ENCODE measurements at places on chromosomes 2 and 18.

GRCh38 chr2:173991856-173992588 is 26.8 kb upstream of the SP3 start:
- DNase-seq = no peak

- DNase-seq = no peak
Observed at GRCh38 chr2:67237288-67237687, 159.8 kb upstream of the ETAA1 start.

DNA sequence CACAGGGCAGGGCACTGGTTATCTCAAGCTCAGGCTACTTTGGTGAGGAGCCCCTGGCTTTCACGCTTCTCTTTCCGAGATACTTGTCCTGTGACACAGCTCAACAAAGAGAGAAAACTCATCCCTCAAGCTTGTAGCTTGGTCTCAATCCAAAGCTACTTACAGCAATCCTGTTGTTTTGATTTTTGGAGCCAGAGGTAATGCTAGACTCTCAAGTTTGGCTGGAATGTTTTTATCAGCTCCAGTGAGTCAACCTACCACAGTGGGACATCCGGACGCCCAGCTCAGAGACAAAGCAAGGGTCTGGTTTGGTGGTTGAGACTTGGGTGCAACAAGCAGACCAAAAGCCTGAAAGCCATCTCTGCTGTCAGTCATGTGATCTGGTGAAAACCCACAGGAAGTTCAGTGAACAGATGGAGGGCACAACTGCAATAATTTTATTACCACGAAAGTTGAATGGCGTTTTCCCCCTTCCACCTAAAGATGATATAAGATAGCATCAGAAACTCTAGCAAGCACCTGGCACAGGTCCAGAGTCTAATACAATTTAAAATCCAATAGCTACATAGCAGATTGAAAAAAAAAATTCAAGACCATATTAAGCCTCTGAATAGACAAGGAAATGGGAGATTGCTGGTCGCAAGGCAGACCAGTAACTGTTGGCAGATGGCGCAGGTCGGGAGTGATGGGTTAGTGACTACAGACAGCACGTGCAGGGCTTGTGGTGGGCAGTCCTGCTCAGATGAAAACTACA is 102.3 kb upstream of the SMAD7 start:
- DNase-seq = no peak

DNA sequence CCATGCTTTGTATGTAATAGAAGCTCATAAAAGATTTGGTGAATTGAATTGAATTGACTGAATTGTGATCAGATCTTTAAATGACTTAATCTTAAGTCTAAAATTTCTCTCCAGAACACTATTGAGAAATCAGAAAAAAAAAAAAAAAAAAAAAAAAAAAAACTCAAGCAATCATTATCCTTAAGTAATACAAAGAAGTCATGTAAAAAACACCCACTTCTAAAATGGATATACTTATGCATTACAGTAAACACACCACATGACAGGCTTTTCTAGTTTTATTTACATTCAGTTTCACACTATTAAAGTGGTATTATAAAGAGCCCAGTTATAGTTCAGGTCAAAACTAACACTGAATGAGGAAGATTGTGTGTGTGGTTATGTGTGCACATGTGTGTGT is 84.9 kb upstream of the GLS start:
- DNase-seq = no peak

DNA sequence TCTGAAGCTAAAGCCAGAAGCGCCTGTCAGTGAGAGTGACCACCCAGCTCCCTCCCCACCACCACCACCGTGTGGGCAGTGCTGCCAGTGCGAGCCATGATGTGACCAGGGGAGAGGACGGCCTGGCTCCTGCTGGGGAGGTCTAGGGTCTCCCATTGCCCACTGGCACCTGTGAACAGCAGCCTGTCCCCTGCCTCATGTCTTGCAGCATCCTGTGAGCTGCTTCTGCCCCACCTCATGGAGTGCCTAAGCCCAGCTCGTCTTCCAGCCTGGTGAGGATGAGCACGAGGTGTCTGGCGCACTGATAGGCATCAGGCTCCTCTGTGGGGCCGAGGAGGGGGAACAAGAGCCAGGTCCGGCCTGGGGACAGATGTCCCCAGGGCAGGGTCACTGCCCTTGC is 61.4 kb downstream of the FAM168B start:
- DNase-seq = no peak

GRCh38 chr2:60070736-60071489 is 482.5 kb downstream of the BCL11A start:
- no peak for DNase-seq

- no peak for DNase-seq
Observed at GRCh38 chr18:57775937-57776336, 27.2 kb downstream of the ATP8B1 start.

DNA sequence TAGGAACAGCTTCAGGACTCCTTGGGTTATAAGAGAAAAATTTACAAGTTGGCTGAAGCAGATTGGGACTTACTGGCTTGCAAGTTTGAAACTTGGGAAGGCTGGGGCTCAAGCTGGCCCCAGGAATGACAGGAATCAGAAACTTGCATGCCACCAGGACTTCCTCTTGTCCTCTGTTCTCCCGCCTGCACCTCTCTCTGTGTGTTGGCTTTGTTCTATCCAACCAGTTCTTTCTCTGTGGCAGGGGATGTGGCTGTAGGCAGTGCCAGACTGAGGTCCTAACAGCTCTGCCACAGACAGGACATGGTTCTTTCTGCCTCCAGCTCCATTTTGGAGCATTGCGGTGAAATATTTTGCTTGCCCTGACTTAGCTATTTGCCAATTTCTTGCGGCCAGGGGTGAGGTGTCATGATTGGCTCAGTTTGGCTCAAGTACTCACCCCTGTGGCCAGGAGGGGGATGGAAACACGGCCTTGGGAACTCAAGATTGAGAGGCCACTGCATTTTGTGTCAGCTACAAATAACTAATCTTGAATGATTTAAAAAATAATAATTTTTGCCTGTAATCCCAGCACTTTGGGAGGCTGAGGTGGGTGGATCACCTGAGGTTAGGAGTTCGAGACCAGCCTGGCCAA is 48.9 kb downstream of the MEP1B start:
- no peak for DNase-seq

DNA sequence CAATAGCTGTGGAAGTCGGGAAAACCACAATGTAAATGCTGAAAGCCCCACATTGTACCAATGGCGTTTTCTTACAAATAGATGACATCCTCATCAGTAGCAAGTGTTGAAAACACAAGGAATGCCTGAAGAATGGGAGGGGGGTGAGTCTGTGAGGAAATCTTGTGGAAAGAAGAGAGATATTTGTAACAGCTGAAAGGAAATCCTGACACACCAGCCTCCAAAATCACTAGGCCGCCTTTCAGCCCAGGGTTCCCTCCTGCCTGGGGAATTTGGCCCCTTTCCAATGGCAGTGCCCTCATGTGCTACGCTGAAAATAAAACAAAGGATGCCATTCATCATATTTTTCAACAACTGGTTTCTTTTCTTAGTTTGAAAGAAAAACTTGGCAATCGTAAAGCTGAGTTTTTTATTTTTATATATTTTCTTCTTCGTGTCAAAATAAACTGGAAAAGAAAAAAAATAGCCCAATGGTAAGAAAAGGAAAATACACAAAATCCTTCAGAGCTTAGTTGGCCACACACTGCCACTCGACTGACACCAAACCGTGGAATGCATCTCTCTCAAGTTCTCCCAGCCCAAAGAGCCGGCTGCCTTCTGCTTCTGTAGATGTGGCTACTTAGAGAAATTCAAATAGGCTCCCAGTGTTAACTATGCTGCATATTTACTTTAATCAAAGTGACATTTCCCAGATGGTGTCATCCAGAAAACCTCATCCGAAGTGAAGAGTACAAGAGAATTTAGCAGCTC is 52.0 kb downstream of the FTCDNL1 start:
- DNase-seq = no peak

DNA sequence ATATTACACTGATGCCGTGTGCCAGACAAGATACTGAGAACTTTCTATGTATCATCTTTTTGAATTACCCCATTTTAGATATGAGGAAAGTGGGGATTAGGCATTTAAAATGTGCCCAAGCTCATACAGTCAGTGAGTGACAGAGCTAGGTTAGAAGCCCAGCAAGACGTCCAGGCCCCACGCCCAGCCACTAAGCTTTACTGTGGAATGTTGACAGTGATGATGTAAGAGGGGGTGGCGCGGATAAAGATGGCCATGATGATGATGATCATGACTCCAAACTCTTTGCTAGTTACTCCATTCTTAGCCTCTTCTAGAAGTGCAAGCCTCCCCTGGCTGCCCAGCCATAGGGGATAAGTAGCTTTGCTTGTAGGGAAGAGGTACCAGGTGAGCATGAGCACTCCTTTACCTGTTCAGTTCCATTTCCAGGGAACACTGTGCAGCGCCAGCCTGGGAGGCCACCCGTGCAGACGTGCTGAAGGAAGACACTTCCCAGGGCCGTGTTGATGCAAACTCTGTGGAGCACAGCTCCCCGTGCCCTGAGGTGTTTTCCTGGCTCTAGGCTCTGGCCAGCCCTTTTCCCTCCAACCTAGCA is 65.5 kb downstream of the BCL2L11 start:
- DNase-seq = no peak

DNA sequence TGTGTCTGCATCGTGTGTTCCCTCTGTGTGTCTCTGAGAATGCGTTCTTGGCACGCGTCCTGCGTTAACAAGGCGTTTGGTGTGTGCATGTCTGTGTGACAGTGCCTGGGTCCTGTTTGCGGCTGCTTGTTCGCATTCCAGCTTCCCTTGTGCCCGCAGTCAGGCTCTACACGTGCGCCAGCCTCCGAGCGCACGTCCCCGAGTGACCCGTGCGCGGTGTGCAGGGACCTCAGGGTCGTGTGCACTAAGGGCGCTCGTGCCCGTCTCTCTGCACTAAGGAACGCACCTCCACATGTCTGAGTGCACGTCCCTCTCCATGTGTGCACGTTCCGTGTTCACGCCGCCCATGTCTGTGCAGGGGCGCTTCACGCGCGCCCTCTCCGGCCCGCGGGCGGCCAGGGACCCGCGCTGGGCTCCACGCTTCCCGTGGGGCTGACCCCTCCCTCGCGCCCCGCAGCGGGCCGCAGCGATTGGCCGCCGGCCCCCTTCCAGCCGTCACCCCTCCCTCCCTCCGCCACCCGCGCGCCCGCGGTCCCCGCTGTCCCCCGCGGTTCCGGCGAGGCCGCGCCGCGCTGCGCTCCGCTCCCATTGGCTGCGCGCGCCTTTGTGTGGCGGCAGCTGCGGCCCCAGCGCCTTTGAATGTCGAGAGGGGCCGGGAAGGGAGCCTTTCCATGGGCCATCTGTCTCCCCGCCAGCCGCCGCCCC is 229.4 kb downstream of the HAUS1 start:
- no peak for DNase-seq

DNA sequence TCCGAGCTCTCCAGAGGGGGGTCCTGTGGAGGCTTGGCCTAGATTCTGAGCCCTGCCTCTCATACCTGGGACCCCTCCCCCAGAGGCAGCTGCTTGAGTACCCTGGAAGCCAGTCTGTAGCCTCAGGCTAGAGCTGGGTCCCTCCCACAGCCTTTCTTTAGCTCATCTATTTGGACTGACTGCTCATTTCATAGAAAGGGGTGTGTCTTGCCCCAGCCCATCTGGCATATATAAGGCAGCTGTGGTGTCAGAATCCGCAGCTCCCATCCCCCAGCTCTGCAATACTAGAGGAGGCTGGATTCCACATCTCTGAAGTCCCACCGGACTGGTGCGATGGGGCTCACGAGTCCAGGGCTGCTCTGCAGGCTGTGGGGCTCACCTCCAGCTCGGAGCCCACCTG is 26.1 kb downstream of the MPHOSPH10 start:
- DNase-seq = no peak

DNA sequence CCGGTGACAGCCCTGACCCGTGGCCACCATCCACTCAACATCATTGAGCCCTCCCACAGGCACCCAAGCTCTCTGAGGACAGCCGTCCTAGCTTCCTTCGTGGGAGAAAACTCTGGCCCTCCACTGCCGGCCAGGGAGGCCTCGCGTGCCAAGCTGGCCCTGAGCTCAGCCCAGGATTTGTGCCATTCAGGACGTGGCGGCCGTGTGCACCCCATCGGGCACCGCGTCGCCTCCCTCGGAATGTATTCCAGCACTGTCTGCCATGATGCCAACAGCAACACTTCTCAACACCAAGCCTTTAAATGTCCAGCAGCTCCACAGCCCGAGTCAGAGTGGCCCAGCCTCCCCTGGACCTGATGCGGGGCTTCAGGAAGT is 35.7 kb downstream of the ZNF516 start:
- no peak for DNase-seq

- DNase-seq = no peak
Observed at GRCh38 chr2:42438685-42439084, 55.1 kb downstream of the KCNG3 start.

Data from GM18507 (cell line).